ENCODE measurements at places on chromosomes 6 and 20. TPM values are rescaled to one million over a fixed set of nuclear protein-coding genes. Genes with fewer than 3 reads are reported as not detected.

GRCh38 chr6:159023893-159024292 lies 20.9 kb downstream of the TAGAP start:
- no peaks in the 10 kb centered on the region for H3K36me3 ChIP-seq
- no peak overlapping the region for H3K4me3 ChIP-seq
- no peaks in the 10 kb centered on the region for H3K4me1 ChIP-seq
- no peak for DNase-seq
- H3K27me3 ChIP-seq = no peaks in the 10 kb centered on the region
- no peak overlapping the region for H3K27ac ChIP-seq

MYB gene
- 2.5 TPM for total RNA-seq

DNA sequence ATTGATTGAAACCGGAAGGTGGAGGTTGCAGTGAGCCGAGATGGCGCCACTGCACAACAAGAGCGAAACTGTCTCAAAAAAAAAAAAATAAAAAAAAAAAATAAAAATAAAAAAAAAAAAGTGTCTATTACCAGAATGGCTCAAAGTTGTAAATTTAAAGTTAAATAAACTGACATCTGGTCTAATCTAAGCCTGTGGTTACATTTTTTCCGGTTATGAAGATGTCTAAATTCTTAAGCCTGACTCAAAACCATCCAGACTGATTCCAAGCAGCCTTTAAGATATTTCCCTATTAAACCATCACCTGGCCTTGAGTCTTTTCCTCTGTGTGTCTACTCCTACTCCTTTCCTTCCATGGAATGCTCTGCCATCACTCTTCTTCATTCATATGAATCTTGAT lies 371.7 kb upstream of the RUNX2 start:
- no peaks in the 10 kb centered on the region for H3K27me3 ChIP-seq
- H3K4me3 ChIP-seq = no peak overlapping the region
- no peaks in the 10 kb centered on the region for H3K4me1 ChIP-seq
- no peak overlapping the region for H3K27ac ChIP-seq
- H3K36me3 ChIP-seq = peaks cover 15% of the 10 kb centered on the region

ZSCAN23 gene
- 5.2 TPM for total RNA-seq

DNA sequence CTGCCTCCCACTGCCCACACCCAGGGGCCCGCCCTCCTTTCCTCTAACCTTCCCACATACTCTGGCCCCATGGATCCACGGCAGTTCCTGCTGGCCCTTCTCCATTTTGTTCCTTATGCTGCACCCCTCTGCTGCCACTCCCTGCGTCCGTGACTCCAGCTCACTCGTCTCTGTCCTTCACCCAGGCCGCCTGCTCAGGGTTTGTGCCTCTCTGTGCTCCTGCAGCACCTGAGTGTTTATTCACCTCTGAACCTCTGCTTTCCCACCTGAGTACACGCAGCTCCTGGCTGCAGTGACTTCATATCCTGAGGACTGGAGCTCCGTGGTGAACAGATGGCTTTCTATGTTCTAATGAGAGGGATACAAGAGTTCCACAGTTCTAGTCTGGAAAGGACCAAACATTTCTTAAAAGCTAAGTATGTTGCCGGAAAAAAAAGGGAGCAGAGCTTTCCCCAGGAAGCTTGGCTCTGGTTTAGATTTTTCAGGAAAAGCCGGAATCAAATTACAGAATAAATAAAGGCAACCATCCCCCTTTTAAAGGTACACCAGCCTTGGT lies 1.5 kb upstream of the GNRH2 start:
- peaks cover 7% of the 10 kb centered on the region for H3K4me1 ChIP-seq
- H3K27me3 ChIP-seq = no peaks in the 10 kb centered on the region
- peak overlapping the region; percentile 45 for H3K27ac ChIP-seq
- no peaks in the 10 kb centered on the region for H3K36me3 ChIP-seq

DNMT3B gene
- 0.86 TPM for total RNA-seq

DNA sequence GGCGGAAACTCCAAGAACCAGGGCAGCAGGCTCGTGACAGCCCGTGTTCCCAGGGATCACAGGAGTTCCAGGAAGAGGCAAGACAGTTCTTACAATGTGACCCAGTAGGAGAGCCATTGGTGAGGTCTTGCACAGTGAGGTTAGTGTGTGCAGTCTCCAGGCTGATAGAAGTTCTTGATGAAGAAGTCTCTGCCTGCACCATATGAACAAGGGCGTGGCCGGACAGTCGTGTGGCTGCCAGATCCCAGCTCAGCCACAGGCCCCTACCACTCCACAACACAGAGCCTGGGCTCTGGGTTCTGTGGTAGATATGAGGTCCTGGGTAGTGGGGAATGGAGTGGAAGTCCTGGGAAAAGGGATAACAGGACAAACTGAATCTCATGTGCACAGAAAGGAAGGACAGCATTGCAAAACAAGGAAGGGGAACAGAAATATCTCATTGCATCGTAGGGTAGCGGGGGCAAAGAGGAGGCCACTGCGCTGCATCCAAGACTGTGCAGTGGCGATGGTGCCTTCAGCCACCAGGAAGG lies 65.2 kb downstream of the STX11 start:
- H3K27ac ChIP-seq = peak overlapping the region; percentile 95
- no peaks in the 10 kb centered on the region for H3K27me3 ChIP-seq
- peaks cover 11% of the 10 kb centered on the region for H3K4me1 ChIP-seq
- DNase-seq = no peak
